ENCODE measurements at places on chromosomes 4 and X.

- DNase-seq: no peak
Observed at GRCh38 chr4:74181219-74181618, 23.3 kb downstream of the MTHFD2L start.

- DNase-seq: no peak
Observed at GRCh38 chrX:154508384-154508745, 7.7 kb downstream of the FAM3A start.

- DNase-seq: no peak
Observed at GRCh38 chrX:153864101-153864500, 21.9 kb downstream of the L1CAM start.

DNA sequence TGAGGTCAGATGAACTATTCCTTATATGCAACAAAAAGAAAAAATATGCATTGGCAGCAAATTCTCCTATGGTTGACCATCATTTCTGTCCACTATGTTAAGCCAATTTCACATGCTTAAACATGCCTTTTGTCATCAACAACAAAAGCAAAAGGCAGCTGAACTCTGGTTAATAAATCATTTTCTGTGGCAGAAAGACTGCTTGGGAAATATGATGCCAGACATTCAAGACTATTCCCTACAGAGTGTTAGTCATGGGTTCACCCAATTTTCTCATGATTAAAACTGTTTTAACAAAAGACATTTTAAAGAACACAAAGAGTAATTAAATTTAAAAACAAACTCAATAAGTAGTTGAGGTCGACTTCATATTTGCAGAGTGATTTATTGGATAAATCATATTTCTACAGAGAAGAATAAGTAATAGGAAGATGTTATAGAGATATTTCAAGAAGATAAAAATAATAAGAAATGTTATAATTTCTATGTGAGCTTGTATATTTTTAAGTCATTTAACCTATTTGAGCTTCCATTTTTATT, 890.6 kb downstream of the STPG2 start:
- DNase-seq: no peak

- no peak for DNase-seq
Observed at GRCh38 chr4:55561889-55562288, 15.2 kb upstream of the CLOCK start.

- no peak for DNase-seq
Observed at GRCh38 chr4:71239365-71239764, 99.5 kb upstream of the SLC4A4 start.

- no peak for DNase-seq
Observed at GRCh38 chrX:136204571-136204970, 46.6 kb downstream of the MAP7D3 start.

DNA sequence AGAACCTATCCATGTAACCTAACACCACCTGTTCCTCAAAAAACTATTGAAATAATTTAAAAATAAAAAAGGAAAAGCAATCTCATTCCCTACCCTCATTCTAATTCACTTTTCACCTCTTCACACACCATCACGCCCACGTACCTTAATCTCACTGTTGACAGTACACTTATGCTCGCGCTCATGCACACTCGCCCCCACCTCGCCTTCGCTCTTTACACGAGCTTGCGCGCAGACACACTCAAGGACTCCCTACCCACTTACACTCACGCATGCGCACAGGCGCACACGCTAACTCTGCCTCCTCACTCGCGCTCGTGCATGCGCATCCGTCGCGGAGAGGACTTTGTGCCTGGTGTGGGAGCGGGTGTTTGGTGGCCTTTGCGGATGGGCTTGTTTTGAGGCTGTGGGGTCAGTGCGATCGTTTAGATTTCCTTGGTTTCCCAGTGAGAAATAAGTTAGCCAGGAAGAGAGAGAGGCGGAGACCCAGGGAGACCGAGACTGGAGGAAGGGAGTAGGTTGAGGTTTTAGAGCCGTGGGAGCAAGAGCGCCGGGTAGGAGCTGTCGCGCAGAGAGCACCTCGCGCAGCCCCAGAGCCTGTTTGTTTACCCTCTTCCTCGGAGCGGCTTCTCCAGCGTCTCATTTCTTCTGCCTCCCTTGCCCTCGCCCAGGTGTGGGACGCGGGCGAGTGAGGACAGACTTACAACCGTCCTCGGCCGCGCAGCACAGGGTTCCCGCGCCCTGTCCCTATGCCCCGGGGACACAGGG, 8.1 kb upstream of the GSX2 start:
- peak; percentile 67 for DNase-seq

DNA sequence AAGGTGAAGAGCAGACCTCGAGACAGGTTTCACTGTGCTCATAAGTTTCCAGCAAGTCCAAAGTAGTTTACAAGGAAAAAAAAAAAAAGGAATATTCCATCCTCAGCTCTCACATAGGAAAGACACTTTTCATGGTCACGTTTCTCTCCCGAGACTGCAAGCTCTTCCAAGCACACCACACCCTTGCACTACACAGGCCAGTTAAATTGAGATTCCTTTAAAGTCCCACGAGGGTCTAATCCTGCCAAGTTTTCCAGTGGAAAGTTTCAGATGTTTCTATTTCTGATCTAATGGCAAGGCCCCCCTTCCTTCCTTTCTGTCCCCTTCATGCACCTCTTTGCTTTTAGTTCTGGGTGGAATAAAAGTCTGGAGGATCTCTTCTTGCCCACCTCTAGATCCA, 67.9 kb upstream of the PCDH19 start:
- DNase-seq: no peak

GRCh38 chr4:137635108-137635507, 102.8 kb upstream of the PCDH18 start:
- no peak for DNase-seq

GRCh38 chrX:153643431-153644351, 3.3 kb upstream of the DUSP9 start:
- no peak for DNase-seq

GRCh38 chr4:78922207-78922606, 17.0 kb downstream of the PAQR3 start:
- DNase-seq: no peak

DNA sequence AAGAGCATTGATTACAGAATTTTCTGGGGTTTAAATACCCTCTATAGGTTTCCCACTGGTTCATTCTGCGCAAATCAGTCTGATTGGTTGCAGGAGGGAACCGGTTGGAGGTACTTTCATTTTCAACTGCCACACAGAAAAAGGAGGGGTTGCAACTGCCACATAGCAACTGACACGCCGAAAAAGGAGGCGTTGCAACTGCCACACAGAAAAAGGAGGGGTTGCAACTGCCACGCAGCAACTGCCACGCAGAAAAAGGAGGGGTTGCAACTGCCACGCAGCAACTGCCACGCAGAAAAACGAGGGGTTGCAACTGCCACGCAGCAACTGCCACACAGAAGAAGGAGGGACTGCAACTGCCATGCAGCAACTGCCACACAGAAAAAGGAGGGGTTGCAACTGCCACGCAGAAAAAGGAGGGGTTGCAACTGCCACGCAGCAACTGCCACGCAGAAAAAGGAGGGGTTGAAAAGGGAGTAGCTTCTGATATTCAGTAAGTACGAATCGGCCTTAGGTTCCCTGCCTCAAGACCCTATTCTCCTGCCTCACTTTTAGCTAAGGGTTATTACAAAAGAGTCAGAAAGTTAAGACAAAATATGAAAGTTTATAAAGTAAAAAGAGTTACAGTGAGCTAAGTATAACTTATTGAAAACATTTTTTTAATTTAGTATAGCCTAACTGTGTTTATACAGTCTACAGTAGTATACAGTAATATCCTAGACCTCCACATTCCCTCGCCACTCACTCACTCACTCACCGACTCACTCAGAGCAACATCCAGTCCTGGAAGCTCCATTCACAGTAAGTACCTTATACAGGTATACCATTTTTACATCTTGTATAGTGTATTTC, 431.8 kb downstream of the KCTD8 start:
- no peak for DNase-seq

DNA sequence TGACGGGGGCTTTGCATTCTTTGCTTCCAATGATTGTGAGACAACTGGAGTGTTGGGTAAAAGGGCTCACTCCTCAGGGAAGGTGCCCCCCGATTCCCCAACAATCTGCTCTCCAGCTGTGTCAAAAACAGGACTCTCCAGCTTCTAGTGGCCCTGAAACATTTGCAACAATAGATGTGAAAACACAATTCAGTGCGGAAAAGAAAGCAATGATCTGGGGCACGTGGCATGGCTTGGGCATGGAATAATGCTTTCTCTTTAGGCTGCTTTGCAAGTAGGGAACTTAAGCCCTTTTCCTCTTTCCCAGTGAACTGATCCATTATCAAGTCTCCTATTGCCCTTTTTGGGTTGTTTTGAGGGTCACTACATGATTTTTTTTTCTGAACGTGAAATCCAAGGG, 239.9 kb downstream of the C4orf33 start:
- no peak for DNase-seq

- no peak for DNase-seq
Observed at GRCh38 chr4:144583658-144584057, 62.3 kb upstream of the HHIP start.

DNA sequence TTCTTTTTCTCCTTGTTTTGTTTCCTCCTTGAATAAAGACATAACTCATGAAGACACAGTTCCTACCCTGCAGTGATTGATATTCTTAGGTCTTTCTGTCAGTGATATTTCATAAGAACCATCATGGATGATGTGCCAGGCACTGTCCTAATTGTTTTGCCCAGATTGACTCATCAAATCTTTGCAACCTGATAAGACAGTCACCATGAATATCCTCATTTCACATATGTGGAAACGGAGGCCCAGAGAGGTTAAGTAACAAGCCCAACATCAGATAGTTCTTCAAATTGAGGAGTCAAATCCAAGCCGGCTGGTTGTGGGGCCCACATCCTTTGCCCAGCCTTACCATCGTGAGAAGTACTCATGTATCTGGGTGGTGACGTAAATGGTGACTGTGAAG, 69.9 kb downstream of the SEL1L3 start:
- no peak for DNase-seq

GRCh38 chr4:163161536-163162205, 5.0 kb downstream of the NAF1 start:
- no peak for DNase-seq

GRCh38 chrX:152632445-152633097, 5.1 kb upstream of the GABRQ start:
- DNase-seq: no peak

GRCh38 chr4:12170308-12170707, 741.6 kb upstream of the HS3ST1 start:
- DNase-seq: no peak
